ENCODE measurements at places on chromosomes 3 and 15. TPM values are rescaled to one million over a fixed set of nuclear protein-coding genes. Genes with fewer than 3 reads are reported as not detected.

ZKSCAN7 gene
- 2.5 TPM for polyA plus RNA-seq

HMG20A gene
- 11.3 TPM for polyA plus RNA-seq

MKRN3 gene
- 1.1 TPM for polyA plus RNA-seq

B3GNT5 gene
- 22.8 TPM for polyA plus RNA-seq

IL17RC gene
- 36.5 TPM for polyA plus RNA-seq

GRCh38 chr3:1717524-1717923 lies 381.1 kb upstream of the CNTN4 start:
- no peak for DNase-seq

DNA sequence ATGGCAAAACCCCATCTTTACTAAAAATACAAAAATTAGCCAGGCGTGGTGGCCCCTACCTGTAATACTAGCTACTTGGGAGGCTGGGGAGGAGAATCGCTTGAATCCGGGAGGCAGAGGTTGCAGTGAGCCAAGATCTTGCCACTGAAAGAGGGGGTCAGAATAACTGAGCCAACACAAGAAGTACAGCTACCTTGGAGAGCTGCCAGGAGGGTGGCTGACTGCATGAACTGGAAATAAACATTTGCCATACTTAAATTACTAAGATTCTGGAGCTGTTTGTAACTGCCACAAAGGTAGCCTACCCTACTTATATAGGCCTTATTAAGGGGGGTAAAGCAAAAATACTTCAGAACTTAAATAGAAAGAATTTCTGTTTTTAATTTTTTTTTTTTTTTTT lies 15.4 kb upstream of the PIK3CB start:
- no peak for DNase-seq

- DNase-seq = no peak
Observed at GRCh38 chr15:100168787-100169186, 173.0 kb downstream of the ADAMTS17 start.

DNA sequence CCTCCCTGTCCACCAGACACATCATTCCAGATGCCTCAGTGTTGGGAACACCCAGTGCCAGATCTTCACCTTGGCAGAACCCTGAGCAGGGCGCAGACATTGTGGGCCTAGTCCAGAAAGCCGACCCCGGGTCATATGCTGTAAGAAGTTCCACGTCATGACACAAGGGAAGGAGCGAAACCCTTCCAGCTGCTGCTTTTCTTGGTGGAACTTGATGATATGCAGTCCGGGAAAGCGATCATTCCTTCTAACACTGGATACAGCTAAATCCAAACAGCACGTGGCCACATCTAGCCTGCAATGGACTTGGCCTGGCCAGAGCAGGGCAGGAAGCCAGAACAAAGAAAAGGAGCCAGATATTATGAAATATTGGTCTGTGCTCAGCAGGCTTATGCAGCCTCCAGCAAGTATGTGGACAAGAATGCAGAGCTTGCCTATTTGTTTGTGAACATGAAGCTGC lies 22.0 kb downstream of the GASK1A start:
- DNase-seq = peak; percentile 97

GRCh38 chr15:70613271-70613670 lies 150.1 kb downstream of the UACA start:
- DNase-seq = no peak

DNA sequence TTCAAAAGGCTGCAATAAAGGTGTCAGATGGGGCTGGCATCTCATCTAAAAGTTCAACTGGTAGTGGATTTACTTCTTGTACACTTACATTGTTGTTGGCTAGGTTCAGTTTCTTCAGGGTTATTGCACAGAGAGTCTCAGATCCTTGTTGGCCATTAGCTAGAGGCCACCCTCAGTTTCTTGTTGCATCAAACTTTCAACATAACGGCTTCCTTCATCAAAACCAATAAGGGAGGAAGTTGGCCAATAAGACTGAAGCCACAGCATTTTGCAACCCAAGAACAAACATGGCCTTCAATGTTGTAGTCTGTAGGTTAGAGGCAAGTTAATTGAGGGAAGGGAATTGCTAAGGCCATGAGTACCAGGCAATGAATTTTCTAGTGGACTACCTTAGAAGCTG lies 218.0 kb downstream of the ZBBX start:
- DNase-seq = no peak

GRCh38 chr15:21271566-21271965 lies 168.7 kb downstream of the POTEB3 start:
- DNase-seq = no peak

DNA sequence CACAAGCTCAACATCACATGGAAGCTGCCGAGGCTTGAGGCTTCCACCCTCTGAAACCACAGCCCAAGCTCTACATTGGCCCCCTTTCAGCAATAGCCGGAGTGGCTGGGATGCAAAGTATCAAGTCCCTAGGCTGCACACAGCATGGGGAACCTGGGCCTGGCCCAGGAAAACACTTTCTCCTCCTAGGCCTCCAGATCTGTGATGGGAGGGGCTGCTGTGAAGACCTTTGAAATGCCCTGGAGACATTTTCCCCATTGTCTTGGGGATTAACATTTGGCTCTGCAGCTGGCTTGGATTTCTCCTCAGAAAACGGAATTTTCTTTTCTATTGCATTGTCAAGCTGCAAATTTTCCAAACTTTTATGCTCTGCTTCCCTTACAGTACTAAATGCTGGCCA lies 18.2 kb downstream of the HRG start:
- no peak for DNase-seq

- no peak for DNase-seq
Observed at GRCh38 chr3:177633671-177634207, 436.5 kb upstream of the TBL1XR1 start.

DNA sequence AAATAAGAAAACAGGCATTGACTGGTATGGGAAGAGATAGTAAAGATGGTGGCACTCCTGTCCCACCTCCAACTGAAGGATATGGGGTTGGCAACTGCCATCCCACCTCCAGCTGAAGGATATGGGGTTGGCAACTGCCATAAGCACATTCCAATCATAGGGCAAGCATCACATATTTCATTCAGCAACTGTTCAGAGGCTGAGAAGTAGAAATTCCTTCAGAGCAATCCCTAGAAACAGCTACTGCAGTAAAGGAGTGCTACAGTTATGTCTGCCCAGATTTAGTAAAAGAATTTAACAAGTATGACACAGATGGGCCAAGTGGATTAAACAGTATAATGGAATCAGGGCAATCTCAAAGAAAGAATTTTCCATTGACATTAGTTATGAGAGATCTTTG lies 156.8 kb downstream of the IMPG2 start:
- DNase-seq = no peak
